ENCODE measurements at places on chromosomes 6 and 20. TPM values are rescaled to one million over a fixed set of nuclear protein-coding genes. Genes with fewer than 3 reads are reported as not detected.

AKAP7 gene
- total RNA-seq, result 2.6 TPM

RFX6 gene
- total RNA-seq, result not detected

DYNLT2 gene
- total RNA-seq, result 0.49 TPM

EPB41L2 gene
- total RNA-seq, result 38.7 TPM

TMEM30A gene
- 43.4 TPM for total RNA-seq

CRISP1 gene
- total RNA-seq, result not detected

MAFB gene
- not detected for total RNA-seq

KIF13A gene
- total RNA-seq, result 20.1 TPM

RCAN2 gene
- not detected for total RNA-seq

BEND6 gene
- 0.96 TPM for total RNA-seq

RALY gene
- 148 TPM for total RNA-seq

TGM3 gene
- total RNA-seq, result not detected

FAM83B gene
- total RNA-seq, result 0.07 TPM

GPR63 gene
- total RNA-seq, result 0.61 TPM

STX7 gene
- 17.5 TPM for total RNA-seq

GRM1 gene
- total RNA-seq, result 0.08 TPM

DAAM2 gene
- not detected for total RNA-seq

C2 gene
- 0.66 TPM for total RNA-seq

COL11A2 gene
- total RNA-seq, result 0.77 TPM

TAF11 gene
- total RNA-seq, result 18.8 TPM

PI3 gene
- 1.9 TPM for total RNA-seq

Measured in A549 treated with CpdA at 1 μM for 4 hours (cell line).